ENCODE measurements at places on chromosomes 16 and 17. TPM values are rescaled to one million over a fixed set of nuclear protein-coding genes. Genes with fewer than 3 reads are reported as not detected.

The CDH1 gene
- 0.70 TPM for total RNA-seq

DNA sequence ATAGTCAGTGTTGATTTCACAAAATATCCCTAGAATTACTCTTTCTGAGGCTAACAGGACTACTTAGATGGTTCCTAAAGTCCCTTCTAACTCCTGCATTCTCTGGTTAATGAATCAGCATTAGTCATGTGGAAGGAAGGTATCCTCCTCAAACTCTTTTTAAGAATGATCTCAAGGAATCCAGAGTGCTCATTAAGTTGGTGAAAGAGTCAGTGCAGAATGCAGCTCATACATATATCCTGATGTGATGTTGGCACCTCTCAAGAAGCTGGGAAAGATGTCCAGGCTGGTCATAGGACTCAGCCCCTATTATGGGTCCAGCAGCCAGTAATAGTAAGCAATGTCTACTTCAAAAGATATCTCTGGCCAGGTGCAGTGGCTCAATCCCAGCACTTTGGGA lies 65.5 kb downstream of the PIGL start:
- DNase-seq = no peak

DNA sequence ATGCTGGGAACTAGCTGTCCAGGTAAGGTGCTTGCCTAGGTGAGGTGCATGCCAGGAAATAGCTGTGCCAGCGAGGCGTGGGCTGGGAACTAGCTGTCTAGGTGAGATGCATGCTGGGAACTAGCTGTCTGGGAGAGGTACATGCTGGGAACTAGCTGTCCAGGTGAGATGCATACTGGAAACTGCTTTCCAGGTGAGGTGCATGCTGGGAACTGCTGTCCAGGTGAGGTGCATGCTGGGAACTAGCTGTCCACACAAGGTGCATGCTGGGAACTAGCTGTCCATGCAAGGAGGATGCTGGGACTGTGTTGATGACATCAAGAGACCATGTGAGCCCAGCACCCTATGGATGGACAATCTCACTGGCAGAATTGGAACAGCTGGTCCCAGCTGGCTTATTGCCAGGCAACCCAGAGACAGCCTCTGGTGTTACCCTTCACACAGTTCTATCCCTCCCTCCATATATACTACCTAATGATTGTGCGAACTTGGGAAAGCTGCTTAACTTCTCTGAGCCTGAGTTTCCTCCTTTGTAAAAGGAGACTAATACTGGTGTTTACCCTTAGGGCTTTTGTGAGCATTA lies 479.9 kb upstream of the RBFOX1 start:
- no peak for DNase-seq

The FBXL16 gene
- 0.20 TPM for total RNA-seq

The JPH3 gene
- total RNA-seq = not detected

Measured in HepG2 (cell line).